ENCODE measurements at places on chromosomes 1 and 21.

DNA sequence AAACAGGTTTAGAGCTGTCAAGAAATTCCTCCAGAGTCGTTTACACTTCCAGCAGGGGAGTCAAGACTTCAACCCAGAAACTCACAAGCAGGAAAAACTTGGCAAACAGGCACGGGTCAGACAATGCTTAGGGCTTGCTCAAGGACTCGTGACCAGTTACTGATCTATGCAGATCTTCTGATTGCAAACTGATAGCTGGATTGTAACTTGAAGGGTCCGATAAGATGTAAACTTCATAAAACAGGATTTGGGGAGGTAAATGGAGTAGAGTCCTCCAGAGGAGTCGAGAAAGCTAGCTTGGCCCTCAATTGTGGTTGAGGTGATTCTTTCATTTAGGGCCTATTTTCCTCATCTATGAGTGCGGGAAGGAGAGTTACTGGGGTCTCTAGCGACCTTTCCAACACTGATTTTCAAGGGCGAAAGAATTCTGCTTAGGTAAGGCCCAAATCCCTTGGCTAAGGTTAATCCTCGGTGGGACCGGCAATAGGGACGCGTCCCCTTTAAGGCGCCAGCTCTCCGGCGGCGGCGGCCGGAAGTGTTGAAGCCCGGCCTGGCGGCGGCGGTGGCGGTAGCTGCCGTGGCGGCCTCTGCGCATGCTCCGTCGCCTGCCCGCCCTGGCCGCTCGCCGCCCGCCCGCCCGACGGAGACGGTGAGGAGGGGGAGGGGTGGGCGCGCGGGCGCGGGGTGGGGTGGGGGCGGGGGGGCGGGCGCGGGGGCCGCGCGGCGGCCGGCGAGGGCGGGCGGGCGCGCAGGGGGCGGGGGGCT, at the start of gene GMEB1:
GMEB1 (plus strand) TSS at position 594 of the 765 bp plus-strand sequence. CDS start 14,829 bp downstream, outside the sequence.
- peak; percentile 85 for DNase-seq

GRCh38 chr1:97073936-97074335, 352.4 kb downstream of the PTBP2 start:
- no peak for DNase-seq

GRCh38 chr1:101250656-101251272, 13.9 kb downstream of the S1PR1 start:
- DNase-seq = no peak

DNA sequence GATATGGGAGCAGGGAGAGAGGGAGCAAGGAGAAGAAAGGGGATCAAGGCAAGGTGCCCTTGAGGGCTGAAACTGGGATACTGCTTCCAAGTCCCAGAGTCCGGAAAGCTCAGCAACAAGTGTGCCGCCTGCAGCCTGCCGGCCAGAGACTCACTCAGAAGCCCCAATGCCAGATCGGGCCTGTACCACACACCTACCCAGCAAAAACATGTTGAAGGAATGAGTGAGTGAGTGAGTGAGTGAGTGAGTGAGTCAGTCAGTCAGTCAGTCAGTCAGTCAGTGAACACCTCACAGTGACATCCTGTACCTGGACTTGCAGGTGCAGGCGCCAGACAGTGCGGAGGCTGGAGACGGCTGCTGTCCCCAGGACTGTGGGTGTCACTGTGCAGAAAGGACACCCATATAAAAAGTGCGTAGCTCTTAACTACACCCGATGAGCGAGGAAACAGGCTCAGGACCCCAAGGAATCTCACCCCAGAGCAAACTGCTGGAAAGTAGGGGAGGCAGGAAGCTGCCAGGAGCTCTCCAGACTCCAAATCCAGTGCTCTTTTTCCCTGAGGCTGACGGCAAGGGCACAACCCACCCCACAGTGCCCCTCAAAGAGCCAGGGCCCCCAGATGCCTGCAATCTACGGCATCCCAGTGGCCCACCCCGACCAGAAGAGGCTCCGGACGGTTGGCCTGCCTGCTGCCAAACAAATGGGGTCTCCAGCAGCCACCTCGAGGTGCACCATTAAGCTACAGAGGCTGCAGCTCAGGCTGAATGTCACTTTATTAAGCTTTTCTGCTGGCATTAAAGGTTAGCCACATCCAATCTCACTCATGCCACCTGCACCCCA, 261.7 kb downstream of the NPHP4 start:
- DNase-seq = peak; percentile 2

DNA sequence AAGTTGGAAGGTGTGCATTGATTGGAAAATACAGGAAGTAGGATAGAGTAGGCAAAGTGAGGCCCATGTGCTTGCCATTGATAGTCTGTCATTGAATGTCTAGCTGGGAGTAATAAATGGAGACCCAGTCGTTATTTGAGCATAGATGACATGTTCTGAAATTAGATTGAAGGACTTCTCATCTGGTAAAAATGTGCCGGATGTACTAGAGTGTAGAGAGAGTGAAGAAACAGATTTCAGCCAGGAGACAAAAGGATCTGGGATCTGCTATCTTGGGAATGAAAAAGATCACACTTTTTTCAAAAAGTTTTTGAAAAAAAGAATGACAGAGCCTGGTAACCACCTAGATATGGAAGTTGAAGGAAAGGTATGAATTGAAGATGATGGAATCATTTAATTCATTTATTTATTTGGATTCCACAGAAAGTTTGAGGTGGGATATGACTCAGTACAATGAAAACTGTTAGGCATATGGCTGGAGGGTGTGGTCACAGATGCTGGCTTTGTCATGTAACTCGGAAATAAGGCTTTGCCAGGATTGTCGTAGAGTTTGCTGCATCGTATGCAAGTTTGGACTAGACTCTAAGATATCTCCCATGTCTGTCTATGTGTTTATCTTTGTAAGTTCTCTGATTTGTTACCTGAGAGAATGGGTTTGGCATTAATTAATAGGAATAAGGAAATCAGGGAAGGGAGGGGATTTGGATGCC, 137.1 kb downstream of the PBX1 start:
- DNase-seq = no peak

- no peak for DNase-seq
Observed at GRCh38 chr1:24317081-24317480, 2.1 kb upstream of the GRHL3 start.

DNA sequence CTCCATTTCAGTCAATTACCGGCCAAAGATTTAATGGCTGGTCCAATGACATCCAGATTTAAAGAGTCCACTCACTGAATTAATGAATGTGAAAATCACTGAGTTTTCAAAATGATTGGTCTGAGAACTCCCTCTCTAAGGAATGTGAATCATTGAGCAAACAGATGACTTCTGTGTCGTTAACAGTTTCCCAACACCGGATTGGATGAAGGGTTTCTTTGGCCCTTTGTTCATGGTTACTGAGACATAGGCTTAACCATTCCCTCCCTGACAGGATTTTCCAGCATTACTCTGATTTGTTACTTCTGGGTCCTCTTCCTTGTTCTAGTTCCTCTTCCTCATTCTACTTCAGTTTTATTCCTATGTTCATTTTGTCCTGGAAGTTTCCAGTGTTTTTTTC, 1.5 kb upstream of the CLDN17 start:
- no peak for DNase-seq

DNA sequence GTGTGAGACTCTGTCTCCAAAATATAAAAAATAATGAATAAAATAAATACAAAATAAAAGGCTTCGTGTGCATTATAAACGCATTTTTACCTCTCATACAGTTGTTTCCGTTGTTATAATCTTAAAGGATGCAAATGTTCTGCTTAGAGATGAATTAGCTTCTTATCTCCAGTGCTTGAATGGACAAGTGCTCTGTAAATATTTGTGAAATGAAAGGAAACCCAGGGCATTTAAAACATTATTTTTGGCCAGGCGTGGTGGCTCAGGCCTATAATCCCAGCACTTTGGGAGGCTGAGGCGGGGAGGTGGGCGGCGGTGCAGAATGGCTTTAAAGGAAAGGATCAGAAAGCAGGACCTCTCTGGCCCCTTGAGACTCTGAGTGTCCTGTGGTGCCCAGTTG, 94.5 kb downstream of the HUNK start:
- DNase-seq = no peak

DNA sequence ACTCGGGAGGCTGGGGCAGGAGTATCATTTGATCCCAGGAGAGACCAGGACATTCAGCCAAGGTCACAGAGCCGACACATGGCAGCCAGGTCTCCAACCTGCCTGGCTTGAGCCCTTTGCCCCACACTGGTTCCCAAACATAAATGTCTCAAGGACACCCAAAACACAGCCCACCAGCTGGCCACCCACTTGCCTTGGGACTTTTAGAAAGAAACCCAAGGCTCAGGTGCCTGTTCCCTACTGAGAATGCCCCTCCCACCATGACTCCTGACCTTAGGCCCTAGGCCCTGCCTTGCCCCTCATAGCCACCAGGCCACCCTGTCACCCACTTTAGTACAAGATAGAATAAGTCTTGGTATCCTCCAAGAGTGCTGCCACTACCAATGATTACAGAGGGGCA, 41.9 kb upstream of the LRP8 start:
- DNase-seq = no peak

DNA sequence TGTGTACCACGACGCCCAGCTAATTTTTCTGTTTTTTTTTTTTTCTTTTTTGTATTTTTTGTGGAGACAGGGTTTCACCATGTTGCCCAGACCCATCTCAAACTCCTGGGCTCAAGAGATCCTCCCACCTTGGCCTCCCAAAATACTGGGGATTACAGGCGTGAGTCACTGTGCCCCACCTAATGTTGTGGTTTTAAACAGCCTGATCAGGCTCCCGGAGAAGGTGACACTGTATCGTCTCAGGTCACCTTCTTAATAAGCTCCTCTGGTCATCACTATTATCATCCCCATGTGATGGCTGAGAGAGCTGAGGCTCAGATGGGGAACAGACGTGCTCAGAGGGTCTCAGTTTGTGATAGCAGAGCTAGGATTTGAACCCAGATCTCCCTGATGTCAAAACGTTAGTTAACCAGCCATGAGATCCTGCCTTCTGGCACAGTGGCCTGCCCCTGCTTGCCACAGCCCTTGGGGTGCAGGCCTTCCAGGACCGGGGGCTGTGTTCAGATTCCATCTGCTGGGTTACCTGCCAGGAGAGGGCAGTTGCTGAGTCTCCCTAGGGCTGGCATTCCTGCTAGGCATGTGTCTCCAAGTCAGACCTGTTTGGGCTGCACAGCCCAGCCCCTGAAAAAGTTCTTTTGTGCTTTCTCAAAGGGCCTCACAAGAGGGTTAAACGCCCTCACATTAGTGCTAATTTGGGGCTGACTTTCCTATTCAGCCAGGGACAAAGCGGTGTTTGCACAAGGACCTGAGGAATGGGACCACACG, 32.7 kb upstream of the GRHL3 start:
- DNase-seq = peak; percentile 40

DNA sequence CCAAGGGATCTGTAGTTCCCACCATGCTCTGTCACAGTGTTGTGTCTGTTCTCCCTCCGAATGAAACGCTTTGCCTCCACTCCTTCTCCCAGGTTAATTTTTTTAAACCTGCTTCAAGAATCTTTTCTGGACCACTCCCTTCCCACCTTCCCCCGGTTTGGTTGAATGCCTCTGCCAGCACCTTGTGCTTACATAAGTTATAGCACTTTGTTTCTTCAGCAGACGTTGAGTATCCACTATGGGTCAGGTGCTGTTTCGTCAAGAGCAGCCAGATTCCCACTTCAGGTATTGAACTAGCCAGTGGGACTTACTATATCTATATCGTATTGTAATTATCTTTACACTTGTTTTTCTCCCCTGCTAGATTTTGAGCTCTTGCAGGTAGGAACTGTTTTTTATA, 27.6 kb downstream of the TTF2 start:
- DNase-seq = no peak

DNA sequence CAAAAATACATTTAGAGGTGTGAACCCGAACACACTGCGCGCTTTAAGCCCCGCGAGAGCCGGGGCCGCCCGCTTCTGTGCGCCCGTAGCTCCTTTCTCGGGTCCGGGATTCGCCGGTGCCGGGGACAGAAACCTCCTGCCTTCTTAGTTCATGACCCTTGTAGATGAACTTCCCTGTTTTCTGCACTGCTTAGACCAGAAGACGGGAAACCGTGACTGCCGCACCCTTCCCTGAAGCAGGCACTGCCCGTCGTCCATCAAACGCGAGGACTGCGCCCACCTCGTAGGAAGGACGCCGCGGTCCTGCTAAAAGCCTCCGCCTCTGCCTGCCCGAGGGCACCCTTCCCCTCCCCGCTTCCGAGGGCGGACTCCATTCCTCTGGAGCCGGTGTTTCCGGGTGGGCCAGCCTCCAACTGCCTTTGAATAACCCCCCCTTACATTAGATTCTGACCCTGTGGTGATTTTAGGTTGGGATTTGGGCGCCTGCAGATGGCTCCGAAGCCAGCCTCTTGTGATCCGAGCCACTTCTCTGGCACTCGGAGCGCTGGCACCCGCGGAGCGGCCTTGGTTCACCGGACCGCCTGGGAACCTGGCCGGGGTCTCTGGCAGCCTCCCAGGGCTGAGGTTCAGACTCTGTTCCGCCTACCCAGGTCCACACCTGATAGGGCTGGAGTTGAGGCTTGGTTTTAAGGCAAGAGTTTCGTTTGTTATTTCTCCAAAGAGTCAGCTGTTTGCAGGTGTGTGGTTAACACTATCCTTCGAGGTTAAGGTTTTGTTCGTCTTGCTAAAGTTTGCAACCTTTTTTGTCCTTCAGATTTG, 1.2 kb upstream of the PTTG1IP start:
- peak; percentile 42 for DNase-seq

DNA sequence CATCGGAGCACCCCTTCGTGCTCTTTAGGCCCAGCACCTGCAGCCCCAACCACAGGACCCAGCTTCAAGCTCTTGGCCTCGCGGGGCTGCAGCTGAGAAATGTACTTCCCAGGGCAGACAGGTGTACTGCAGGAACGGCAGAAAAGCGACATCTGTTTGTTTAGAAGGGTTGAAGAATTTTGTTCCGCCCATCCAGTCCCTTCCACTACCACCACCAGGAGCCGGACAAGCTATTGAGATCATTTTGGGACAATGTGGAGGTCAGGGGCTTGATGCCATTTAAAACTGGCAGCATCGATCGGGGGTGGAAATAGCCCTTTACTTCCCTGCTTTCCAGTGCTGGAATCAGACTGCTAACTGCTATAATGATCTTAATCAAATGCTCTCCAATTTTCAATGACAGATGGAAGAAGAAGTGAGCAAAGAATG, 1.7 kb downstream of the SERTAD4 start:
- DNase-seq = no peak

GRCh38 chr1:37752583-37753471, 12.1 kb downstream of the EPHA10 start:
- DNase-seq = peak; percentile 62

DNA sequence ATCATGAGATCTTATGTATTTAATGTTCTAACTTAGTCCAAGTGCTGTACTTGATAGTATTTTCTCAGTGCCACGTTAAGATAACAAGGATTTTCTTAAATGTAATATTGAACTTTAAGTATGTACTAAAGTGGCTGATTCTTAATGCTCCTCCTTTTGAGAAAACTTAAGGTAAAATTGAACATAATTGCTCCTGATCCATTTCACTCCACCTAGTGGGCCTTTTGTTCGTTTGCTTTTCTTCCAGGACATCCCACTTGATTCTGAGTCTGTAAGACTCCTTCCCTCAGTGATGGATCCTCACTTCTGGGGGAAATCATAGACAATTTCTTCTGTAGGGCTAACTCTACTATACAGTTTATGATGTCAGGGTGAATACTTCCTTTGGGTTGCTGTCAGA, 173.1 kb downstream of the LMO4 start:
- no peak for DNase-seq

- DNase-seq = no peak
Observed at GRCh38 chr1:180542113-180542837, 16.5 kb upstream of the OVAAL start.

Measured in WTC11 (cell line).